ENCODE measurements at places on chromosomes 13 and 19.

- no peak for DNase-seq
These were observed 657 bp downstream of the ZNF550 start for GRCh38 chr19:57559008-57559403.

DNA sequence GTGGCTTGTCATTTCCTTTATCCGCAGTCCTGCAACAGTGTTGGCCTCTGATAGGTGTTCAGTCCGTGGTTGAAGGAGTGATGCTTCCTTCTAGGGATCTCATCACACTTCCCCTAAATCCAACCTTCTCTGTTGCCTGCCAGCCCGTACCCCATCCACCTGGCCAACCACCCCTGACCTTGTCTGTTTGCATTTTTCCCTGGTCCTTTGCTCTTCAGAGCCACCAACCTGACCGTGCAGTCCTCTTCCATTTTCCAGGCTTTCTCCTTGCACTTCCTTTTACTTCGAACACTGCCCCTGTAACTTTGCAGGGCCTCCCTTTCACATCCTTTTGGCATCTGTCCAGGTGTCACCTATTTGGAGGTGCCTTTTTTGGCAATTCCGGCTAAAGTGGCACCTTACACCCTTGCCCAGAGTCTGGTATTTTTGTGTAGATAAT is 696 bp downstream of the ZNF460 start:
- no peak for DNase-seq

- no peak for DNase-seq
These were observed 597.4 kb upstream of the SLITRK1 start for GRCh38 chr13:84479656-84480055.

DNA sequence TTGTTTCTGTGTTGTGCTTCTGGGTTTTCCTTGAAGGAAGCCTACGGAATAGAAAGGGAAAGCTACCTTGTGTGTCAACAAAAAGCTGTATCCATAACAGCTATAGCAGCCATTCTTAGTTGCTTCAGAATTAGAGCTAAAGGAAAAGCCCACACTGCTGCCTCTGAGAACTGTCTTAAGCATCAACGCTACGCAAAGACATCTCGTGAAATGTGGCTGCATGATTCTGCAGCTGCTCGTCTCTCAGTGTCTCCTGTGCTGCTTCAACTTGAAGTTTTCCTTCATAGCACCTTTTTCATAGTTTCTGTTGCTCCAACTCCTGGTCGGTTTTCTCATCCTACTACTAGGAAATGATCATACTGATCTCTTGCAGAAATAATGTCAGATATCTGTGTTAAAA is 140.9 kb upstream of the MAB21L1 start:
- no peak for DNase-seq

GRCh38 chr13:106381091-106381490 is 154.4 kb downstream of the EFNB2 start:
- no peak for DNase-seq

DNA sequence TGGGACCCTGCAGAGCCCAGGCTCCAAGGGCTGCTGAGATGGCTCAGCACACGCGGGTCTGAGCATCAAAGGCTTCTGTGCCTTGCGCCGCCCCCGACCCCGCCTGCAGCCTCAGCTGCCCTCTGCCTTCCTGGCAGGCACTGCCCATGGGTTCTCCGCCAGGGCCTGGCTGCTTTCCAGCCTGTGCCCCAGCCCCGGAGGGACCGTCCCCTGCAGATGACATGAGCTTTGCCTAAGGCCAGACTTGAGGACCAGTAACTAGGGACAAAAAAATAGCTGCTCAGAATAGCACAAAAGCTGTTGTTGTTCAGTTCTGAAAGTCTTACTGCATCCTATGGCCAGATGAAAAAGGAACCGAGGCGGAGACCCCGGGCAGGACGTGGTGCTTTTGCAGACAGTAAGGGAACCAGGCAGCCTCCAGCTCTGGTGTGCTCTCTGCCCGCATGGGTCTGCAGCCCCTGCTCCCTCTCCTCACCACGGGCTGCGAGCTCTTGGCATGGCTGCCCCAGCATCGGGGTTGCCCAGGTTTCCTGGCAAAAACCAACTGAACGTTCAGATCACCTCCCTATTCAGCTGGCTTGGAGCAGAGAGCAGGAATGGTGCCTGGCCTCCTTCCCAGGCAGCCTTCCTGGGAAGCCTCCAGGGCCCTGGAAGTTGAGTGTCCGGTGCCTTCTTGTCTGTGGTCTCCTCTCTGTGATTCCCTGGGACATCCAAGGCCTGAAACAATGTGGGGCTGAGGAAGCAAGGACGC is 12.5 kb upstream of the CFAP97D2 start:
- no peak for DNase-seq

- no peak for DNase-seq
These were observed 6.9 kb downstream of the KIR3DL3 start for GRCh38 chr19:54731191-54731590.

GRCh38 chr13:79389026-79389425 is 17.0 kb downstream of the RBM26 start:
- no peak for DNase-seq

GRCh38 chr13:98389319-98389718 is 187.6 kb downstream of the STK24 start:
- DNase-seq, result no peak

GRCh38 chr19:49534632-49535385 is 7.0 kb downstream of the RCN3 start:
- DNase-seq, result no peak

DNA sequence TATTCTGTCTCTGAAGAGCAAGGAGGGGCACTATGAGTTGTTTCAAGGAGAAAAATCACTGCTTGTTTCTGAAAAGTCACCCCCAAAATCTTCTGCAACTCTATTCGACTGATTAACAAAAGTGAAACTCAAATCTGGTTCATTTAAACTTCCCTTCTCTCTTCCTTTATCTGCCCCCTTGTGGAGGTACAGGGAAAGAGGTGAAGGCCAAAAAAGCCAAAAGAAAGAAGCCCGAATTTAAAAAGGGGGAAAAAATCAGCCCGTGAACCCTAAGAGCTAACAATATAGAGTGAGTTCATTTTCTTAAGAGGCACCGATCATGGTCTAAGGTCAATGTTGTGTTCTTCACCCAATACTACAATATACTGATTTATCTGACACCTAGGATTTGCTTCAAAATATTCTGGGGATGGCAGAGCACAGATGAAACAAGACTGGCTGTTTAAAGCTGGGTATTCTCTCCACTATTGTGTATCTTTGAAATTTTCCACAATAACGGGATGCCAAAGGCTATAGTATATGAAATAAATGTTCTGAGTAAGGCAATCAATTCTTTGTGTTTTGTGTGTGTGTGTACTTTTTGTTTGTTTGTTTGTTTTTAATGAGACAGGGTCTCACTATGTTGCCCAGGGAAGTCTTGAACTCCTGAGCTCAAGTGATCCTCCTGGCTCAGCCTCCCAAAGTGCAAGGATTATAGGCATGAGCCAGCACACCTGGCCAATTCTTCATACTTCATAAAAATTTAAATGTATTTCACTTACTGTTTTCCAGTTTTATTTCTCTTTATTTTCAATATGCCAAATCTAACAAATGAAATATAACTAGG is 55.0 kb upstream of the EEF1AKMT1 start:
- DNase-seq, result peak; percentile 4

- DNase-seq, result no peak
These were observed 498 bp upstream of the RBM26 start for GRCh38 chr13:79406597-79406908.

DNA sequence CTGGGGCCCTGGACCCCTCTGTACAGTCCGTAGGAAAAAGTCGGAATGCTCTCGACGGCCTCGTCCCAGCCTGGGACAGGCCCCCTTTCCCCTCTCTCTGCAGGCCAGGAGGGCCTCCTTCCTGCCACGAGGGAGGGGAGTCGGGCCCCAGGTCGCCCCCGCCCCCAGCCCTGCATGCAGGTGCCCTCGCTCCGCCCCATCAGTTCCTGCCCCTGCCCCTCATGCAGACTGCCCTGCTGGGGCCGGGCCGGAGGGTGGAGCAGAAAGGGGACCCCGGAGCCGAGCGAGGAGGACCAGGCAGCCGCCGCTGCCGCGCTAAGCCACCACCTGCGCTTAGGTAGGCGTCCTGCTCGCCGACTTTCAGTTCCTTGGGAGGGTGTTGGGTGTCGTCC is 7.3 kb downstream of the LYL1 start:
- DNase-seq, result no peak

DNA sequence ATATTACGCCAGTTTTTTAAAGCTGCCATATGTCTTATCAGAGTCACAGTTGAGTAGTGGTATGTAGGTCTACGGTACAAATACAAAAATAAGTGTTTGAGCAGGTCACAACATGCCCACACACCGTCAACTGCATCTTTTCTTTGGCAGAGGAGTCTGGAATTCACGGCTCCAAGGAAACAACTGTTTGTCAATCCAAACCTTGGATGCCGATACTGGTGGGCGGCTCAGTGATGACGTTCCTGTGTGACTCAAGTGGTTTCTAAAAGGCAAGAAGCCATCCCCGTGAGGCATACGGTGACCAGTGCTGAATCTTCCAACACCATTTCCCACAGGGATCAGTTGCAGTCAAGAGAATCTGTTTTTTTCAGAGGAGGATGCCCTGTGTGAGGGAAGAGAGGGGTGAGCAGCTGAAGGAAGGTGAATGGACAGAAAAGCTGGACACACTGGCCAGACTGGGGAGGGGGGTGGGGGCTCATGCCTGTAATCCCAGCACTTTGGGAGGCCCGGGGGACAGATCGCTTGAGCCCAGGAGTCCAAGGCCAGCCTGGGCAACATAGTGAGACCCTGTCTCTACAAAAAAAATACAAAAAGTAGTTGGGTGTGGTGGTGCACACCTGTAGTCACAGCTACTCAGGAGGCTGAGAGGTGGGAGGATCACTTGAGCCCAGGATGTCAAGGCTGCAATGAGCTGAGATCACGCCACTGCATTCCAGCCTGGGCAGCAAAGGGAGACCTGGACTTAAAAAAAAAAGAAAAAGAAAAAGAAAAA is 22.8 kb upstream of the CEBPG start:
- no peak for DNase-seq

GRCh38 chr13:61142506-61142905 is 273.1 kb downstream of the PCDH20 start:
- no peak for DNase-seq

GRCh38 chr19:18364826-18365528 is 21.0 kb upstream of the GDF15 start:
- DNase-seq, result peak; percentile 90

DNA sequence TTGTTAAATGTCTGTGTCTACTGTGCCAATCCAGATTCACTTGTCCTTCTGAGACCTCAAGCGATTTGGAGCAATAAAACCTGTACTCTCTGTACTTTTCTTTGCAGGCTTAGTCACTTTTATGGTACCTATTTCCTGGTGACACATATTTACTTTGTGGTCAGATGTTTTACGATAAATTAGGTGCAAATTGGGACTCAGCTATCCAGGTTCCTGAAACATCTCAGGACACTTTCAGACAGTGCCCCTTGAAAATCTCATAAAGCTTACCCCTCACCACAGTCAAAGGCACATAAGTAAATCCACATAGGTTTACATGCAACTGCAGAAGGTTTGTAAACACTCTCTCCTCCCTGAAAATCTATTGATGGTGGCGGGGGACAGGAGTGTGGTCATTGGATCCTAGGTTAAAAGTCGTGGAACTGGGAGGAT is 438.8 kb downstream of the EFNB2 start:
- no peak for DNase-seq

GRCh38 chr19:9913237-9914000 is 22.9 kb downstream of the OLFM2 start:
- no peak for DNase-seq

DNA sequence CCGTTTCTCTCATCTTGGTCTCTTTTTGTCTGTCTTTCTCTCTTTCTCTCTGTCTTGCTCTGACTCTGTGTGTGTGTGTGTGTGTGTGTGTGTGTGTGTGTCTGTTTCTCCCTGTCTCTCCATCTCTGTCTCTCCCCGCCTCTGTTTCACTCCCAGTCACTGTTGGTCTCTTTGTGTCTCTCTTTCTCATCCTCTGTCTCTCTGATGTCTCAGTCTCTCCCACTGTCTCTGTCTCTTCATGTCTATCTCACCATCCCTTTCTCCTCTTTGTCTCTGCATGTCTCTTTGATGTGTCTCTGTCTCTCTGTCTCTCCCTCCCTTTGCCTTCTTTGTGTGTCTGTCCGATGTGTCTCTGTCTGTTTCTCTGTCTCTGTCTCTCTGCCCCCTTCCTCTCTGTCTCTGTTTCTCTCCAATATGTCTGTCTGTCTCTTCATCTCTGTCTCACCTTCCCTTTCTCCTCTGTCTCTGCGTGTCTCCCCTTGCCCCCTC is 2.5 kb downstream of the NFIC start:
- no peak for DNase-seq

GRCh38 chr13:111646456-111646855 is 326.0 kb downstream of the TEX29 start:
- DNase-seq, result no peak

GRCh38 chr19:13784731-13785452 is 10.4 kb upstream of the ZSWIM4 start:
- DNase-seq, result no peak

DNA sequence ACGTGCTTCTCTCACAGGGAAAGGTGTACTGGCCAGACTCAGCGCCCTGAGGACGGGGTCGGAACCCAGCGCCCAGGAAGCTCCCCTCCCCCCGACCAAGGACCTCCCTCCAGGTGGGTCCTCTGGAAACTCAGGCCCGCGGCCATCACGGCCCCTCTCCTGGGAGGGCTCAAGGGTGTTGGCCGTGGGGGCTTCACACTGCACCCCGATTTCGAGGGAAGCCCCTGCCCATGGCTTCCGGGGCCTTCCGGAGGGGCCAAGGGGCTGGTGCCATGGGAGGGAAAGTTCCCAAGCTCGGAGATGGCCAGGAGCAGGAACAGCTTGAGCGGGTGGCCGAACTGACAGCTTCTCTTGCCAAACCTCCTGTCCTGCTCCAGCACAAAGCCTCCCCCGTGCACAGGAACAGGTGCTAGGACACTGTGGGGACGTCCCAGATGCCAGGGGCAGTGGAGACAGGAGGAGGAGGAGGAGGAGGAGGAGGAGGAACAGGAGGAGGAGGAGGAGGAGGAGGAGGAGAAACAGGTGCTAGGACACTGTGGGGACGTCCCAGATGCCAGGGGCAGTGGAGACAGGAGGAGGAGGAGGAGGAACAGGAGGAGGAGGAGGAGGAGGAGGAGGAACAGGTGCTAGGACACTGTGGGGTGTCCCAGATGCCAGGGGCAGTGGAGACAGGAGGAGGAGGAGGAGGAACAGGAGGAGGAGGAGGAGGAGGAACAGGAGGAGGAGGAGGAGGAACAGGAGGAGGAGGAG is 10.0 kb downstream of the SBNO2 start:
- no peak for DNase-seq

DNA sequence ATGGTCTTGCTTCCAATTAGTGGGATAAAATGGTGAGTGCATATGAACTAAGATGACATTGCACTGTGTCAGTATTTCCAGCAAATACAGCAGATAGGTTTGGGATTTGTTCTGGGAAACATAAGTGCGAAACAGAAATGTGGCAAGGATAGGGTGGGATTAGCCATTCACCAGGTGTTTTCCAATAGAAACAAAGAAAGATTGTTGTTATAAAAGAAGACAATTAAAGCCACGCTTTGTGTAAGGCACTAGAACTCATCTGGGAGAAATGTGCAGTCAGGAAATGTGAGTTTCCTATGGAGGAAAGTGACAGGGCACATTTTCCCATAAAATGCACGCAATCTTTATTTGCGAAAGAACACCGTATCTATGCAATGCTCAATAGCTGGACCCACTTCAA is 1547.8 kb downstream of the EFNB2 start:
- no peak for DNase-seq

GRCh38 chr13:20362484-20363041 is 130.4 kb upstream of the GJB6 start:
- DNase-seq, result no peak

- DNase-seq, result no peak
These were observed 18.8 kb downstream of the SMG9 start for GRCh38 chr19:43735957-43736356.

- no peak for DNase-seq
These were observed 29.9 kb downstream of the ATP7B start for GRCh38 chr13:51981355-51981754.

Measured in NCI-H2081 treated with DMSO at 0.1 percent for 48 hours (cell line).